ENCODE measurements at places on chromosomes 13 and 19.

GRCh38 chr19:55688422-55689218, 13.6 kb downstream of the EPN1 start:
- DNase-seq = peak; percentile 35

GRCh38 chr19:30722761-30723160, 350.6 kb downstream of the ZNF536 start:
- no peak for DNase-seq

GRCh38 chr13:27971776-27972477, 2.8 kb upstream of the CDX2 start:
- DNase-seq = no peak

- no peak for DNase-seq
These were observed 19.8 kb downstream of the KANK2 start for GRCh38 chr19:11177592-11177991.

DNA sequence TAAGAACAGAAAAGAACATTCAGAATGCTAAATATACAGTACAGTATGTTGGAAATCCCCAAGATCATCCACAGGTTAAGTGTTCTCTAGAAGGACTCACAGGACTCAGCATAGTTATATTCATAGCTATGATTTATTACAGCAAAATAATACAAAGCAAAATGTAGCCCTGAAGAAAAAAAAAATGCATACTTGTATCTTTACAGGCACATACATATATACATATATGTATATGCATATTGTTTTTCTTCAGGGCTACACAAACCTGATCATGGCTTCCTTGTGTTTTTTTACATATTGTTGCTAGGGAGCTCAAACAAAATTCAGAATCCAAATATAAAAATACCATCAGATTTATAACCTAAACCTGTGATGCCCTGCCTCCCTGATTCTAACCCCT, 78.5 kb downstream of the TUBA3C start:
- no peak for DNase-seq

DNA sequence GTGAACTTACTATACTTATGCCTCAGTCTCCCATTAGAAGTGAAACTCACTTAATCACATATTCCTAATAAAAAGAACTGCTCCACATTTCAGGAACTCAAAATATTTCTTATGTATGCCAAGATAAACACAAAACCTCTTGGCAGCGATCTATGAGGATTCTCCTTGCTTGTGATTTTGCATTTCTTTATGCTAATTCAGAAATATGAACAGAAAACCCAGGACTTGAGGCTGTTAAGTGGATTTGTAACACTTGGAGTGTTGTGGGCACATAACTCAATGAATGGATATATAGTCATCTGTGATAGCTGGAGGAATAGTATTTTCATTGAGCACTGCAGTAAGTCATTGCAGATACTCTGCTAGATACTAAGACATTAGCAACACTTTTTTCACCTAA, 5.6 kb upstream of the KATNAL1 start:
- no peak for DNase-seq

GRCh38 chr13:51999510-51999911, 11.7 kb downstream of the ATP7B start:
- DNase-seq = no peak

GRCh38 chr19:18991468-18991867, 41.8 kb downstream of the SUGP2 start:
- DNase-seq = no peak

DNA sequence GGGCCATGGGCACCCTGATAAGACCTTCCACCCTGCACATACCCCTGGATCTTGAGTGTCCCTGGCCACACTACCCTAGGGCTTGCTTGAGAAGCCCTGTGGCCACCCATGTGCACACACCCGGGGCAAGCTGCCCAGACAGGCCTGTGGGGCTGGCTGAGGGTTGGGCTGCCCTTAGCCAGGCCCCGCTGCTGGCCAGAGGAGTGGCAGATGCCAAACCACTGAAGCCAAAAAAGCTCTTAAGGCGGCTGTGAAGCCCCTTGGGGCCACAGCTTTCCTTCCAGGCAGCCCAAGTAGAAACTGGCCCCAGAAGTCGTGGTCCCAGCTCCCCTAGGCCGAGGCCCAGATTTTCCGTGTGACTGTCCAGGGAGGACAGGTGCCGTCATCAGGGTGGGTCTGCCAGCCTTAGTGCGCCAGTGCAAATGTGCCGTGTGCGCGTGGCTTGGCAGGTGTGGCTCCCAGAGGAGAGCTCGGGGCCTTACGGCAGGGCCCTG, 14.8 kb downstream of the CEBPG start:
- DNase-seq = no peak

Measured in NCI-H69 (cell line).